ENCODE measurements at places on chromosomes 1 and 21. TPM values are rescaled to one million over a fixed set of nuclear protein-coding genes. Genes with fewer than 3 reads are reported as not detected.

PAQR7 gene
- 3.7 TPM for total RNA-seq

KRTAP13-2 gene
- total RNA-seq = not detected

CRNN gene
- total RNA-seq = not detected

DNA sequence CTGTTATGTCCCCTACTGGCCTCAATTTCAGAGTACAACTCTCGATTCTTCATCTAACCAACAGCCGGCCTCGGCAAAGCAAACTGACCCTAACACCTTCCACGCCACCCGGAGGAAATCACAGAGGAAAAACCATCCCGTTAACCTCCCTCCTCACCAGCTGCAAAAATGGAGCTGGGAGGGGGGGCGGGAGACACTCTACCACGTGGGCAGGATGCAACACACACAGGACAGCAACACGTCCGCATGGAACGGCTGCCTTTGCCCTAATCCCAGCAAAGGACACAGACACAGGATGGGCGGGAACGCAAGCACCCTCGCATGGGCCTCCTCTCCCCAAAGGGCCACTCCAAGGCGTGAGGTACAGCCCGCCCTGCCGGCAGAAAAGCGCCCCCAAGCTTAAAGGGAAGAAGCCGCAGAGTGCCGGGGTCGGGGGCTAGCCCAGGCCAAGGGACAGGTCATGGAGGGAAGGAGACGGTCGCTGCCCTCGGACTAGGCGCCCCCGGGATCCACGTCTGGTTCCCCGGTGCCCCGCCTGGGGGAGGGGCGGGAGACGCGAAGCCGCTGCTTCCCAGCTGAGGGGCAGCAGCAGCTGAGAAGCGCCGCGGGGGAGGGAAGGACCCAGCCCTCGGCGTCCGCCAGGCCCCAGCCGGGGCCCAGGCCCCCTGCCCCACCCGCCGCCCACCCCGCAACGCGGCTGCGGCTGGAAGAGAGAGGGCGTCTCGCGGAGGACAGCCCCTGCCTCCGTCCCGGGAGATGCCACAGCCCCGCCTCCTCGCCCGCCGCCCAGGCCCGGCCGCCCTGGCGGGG lies 590 bp downstream of the FOXJ3 start:
- no peaks in the 10 kb centered on the region for H3K36me3 ChIP-seq
- peak overlapping the region; percentile 98 for H3K27ac ChIP-seq
- peaks cover 42% of the 10 kb centered on the region for H3K4me1 ChIP-seq
- H3K27me3 ChIP-seq = no peaks in the 10 kb centered on the region
- H3K4me3 ChIP-seq = peak overlapping the region; percentile 91

NES gene
- total RNA-seq = 38.2 TPM

GRCh38 chr1:193264313-193265065 lies 78.1 kb upstream of the B3GALT2 start:
- H3K27ac ChIP-seq = no peak overlapping the region
- no peaks in the 10 kb centered on the region for H3K4me1 ChIP-seq
- no peaks in the 10 kb centered on the region for H3K27me3 ChIP-seq
- DNase-seq = no peak
- H3K4me3 ChIP-seq = no peak overlapping the region

GRCh38 chr1:19405195-19405760 lies 80.1 kb downstream of the CAPZB start:
- no peaks in the 10 kb centered on the region for H3K27me3 ChIP-seq
- no peaks in the 10 kb centered on the region for H3K36me3 ChIP-seq
- no peak overlapping the region for H3K4me3 ChIP-seq
- peaks cover 40% of the 10 kb centered on the region for H3K4me1 ChIP-seq

GRCh38 chr1:93638981-93639380 lies 42.7 kb downstream of the BCAR3 start:
- H3K4me3 ChIP-seq = no peak overlapping the region
- no peaks in the 10 kb centered on the region for H3K4me1 ChIP-seq
- no peaks in the 10 kb centered on the region for H3K27me3 ChIP-seq
- H3K27ac ChIP-seq = no peak overlapping the region
- DNase-seq = no peak

DNA sequence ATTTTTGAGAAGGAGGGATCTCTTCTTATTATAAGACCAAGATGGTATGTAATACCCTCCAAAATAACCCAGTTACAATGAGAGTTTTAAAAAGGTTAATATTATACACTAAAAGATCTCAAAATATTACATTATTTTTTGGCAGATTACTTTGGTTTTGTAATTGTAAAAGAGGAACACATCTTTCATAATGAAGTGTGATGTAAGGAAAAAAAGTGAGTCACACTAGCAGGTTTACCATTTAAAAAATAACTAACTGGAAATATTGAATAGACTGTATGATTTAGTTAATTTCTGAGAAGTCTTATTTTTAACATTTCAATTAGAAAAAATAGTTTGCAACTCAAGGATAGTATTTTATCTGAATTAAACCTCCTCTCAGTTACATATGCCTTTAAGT lies 1.1 kb downstream of the F5 start:
- no peaks in the 10 kb centered on the region for H3K27me3 ChIP-seq
- H3K36me3 ChIP-seq = no peaks in the 10 kb centered on the region
- no peak overlapping the region for H3K4me3 ChIP-seq
- DNase-seq = no peak
- no peaks in the 10 kb centered on the region for H3K4me1 ChIP-seq

GRCh38 chr1:100866041-100866900 lies 28.4 kb downstream of the EXTL2 start:
- H3K27ac ChIP-seq = no peak overlapping the region
- no peaks in the 10 kb centered on the region for H3K27me3 ChIP-seq
- H3K4me3 ChIP-seq = no peak overlapping the region
- DNase-seq = no peak
- peaks cover 4% of the 10 kb centered on the region for H3K4me1 ChIP-seq

DNA sequence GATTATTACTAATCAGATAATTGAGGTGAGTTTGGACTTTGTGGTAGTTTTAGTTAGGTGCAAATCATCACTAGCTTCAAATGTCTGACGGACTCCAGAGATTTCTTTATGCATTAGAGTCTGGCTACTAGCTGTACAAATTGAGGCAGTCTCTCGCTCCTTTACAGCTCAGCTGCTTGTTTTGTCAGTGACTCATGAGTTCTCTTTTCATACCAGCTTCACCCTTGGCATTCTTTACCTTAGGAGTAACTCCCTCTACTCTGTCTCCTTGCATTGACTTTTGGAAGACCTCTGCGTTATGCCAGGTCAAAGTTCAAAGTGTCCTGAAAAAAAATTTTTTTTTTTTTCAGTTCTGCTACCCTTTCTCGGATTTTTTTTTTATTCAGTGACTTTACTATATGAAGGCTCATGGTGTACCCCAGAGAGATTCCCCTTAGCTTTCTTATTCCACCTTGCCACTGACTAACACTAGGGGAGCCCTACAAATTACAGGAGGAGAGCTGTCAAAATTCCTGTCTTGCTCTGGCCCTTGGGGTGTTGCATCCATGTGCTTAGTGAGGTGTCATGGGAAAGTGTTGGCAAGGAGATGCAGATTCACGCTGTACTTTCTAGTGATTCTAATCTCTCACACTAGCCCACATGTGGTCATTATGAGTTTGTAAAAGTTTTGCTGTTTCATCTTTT lies 576.6 kb downstream of the ADGRL2 start:
- no peaks in the 10 kb centered on the region for H3K4me1 ChIP-seq
- H3K27ac ChIP-seq = no peak overlapping the region
- no peaks in the 10 kb centered on the region for H3K27me3 ChIP-seq

DNA sequence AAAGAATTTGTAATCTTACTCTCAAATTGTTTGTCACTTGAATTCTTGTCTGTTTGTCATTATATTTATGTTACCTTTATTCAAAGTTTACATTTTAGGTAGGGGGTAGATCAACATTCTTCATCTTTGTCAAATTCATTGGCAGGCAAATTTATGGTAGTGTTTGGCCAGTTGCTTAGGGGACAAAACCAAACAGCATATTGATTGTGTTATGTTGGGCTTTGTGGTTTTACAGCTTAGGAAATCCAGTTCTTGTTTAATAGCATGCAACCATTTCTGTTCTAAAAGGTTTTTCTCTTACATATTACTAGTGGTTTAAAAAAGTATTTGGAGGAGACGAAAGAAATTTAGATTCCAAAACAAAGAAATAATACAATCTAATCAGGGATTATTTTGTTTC lies 91.4 kb downstream of the HMCN1 start:
- H3K4me1 ChIP-seq = no peaks in the 10 kb centered on the region
- H3K36me3 ChIP-seq = no peaks in the 10 kb centered on the region
- DNase-seq = no peak

Measured in gastrocnemius medialis (tissue), 4 donors.